ENCODE measurements at places on chromosomes 2 and 18. TPM values are rescaled to one million over a fixed set of nuclear protein-coding genes. Genes with fewer than 3 reads are reported as not detected.

The RBKS gene
- 2.2 TPM for total RNA-seq

DNA sequence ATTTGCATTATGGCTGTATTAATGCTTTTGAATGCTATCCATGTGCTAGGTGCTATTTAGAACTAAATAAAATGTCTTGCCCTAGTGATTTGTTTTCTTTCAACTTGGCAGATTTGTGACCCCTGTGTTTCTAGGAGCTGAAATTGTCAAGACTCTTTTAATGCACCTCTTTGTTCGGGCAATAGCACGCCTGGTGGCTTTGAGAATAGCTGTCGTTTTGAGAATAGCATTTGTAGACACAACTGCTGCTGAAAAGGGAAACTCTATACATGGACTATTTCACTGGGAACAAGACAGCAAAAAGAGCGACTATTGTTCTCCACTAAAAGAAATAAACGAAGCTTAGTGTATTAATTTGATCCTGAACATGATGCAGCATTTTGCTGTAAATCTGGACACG lies 352.1 kb upstream of the ZNF521 start:
- no peak for DNase-seq

DNA sequence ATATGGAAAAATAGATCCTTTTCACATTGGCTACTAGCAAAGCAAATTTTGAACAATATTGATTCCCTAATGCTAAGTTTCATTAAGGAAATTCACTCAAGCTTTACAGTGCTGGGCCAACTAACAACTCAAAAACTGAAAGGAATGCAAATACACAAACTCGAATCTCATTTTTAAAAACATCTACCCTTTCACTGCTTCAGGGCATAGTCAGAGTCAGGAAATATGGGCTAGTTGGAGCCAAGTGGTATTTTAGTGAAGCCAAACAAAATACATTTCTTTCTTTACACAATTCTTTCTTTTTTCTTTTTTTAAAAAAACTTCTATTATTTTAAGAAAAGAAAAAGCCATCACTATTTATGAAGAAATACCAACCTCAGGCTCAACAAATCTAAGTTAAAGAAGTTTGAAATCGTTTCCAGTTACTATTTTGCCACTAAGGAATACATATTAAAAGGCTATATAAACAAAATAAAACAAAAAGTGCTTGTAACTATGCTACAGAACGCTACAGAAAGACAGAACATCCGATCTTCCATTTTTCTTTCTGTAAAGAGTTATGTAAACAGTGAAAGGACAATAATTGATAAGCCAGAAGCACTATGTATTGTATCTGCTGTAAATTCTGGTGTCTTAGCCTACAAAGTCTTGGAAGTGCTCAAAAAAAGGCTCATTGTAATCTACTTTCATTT lies 113.6 kb upstream of the STK17B start:
- no peak for DNase-seq

The PSMA8 gene
- 0.60 TPM for total RNA-seq

DNA sequence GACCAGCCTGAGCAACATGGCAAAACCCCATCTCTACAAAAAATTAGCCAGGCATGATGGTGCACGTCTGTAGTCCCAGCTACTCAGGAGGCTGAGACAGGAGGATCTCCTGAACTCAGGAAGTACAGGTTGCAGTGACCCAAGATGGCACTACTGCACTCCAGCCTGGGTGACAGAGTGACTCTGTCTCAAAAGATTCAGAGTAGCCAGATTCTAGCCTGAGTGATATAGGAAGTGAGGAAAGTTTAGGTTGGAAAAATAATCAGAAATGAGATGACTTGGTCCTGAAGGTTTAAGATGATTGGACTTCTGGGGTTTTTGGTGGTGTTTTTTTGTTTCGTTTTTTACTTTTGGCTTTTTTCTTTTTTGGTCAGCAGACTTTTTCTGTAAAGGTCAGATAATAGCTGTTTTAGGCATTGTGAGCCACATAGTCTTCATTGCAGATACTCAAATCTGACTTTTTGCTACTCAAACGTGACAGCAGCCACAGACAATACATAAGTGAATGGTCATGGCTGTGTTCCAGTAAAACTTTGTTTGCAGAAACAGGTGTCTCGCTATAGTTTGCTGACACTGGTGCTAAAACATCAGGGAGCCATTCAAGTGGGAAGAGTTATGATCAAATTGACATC lies 104.1 kb upstream of the UBXN4 start:
- DNase-seq: no peak

DNA sequence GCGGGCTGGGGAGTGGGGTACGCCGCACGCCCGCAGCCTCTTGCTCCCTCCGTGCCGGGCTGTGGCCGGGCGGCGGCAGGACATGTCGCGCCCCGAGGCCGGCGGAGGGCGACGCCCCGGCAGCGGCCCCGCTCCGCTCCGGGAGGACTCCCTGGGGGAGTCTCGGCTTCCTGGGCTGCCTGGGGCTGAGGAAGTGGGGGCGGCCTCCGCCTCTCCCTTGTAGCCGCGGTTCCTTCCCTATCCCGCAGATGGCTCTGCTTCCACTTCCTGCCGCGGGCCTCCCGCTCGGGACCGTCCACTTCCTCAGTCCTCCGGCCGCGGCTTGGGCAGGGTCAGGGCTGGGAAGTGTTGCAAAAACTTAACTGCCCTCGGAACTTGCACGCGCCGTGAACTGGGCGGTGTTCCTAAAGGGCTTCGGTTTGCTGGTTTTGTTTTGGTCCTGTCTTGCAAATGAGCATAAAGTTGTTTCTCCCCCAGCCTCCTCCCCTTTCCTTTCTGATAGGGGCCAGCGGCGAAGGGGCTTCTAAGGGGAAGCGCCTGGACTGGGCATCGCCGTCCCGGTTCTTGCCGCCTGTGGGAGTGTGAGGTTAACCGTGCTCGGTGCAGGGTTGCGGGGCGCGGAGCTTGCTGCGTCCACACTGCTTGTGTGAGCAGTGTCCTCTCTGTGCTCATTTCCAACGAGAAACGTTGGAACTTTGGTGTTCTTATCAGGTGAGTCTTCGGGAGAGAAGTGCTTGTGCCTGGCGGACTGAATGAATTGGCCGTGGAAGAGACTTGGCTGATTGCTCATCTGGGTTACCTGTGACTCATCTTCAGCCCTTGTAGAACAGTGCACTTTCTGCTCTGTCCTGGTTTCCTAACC lies 600 bp downstream of the RALB start:
- DNase-seq: peak; percentile 55

The SLC23A3 gene
- total RNA-seq: 2.3 TPM

DNA sequence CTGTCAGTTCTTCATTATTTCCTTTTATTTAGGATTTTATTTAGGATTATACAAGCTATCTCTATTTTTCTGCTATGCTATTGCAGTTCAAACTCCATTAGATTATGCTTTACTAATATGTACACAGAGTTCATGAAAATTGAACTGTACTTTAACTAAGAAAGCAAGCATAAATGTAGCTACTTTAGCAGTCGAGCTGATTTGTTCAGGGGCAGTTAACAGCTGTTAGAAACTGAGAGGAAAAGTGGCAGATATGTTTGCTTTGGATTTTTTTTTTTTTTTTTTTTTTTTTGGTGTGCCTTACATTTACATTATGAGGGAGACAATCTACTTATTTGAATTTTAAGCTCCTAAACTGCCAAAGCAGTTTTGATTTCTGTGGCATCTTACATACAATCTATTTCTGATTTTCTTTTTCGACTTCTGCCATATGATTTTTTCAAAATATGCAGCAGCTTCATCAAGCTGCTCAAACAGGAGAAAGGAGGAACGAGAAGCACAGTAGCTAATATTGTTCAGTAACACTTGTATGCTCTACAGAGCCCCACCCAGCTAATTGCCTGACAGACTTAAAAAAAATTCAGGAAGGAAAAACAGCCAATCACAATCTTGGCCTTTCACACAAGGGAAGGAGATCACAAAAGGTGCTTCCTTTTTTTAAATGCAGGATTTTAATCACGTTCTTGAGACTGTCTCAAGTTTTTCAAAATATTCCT lies 233.4 kb upstream of the SIX3 start:
- no peak for DNase-seq

DNA sequence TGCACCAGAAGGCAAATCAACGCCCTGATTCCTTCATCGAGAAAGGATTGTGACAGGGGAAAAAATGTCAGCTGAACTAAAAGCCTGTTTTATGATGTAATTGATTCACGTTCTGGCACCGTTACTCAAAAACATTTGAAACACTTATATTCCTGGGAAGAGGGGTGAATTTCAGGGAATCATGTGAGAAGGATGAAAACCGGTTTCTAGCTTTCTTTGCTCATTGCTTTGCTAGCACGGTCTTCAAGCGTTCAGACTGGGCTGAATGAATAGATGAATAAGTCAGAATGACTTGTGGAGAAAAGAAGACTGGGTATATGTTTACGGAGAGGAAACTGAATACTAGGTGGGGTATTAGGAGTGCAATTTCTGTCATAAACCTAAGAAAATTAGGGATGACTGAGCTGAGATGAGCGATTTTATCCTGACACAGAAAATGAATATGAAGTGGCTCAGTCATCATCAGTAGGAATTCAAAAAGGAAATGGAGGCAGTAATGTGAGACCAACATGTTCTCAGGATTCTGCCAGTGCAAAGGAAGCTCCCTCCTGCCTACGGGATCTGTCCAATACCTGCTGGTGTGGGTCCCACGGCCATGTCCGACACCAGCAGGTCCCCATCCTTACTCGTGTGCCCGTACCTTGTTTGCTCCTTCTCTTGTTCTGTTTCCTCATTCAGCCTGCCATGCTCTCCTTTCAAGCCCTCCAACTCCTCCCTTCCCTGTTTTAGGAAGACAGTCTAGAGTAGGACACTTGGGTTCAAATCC lies 124.7 kb upstream of the ARL5A start:
- DNase-seq: no peak

DNA sequence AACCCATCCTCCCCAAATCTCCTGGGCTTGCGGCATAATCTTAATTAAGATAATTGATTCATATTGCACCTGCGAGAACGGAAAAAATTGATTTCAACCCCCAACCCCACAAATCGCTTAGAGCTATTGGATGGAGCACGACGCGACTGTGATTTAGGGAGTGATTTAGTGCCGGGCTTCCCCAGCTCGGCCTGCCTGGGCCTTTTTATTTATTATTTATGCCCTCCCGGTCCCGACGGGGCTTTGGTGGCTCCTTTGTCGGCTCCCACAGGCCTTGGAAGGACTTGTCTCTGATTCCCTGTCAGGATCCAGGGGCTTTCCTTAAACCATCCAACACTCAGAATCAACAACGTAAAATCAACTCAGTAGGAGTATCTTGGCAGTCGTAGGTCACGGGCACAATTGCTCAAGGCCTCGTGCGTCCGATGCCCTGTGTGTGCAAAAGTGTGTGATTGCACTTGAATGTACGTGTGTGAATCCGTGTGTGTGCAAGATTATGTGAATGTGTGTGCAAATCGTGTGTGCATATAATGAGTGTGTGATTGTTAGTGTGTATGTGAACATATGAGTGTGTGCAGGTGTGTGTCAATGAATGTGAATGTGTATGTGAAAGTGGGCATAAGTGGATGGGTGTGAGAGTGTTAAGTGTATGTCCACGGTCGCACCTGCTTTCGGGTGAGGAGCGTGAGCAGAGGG lies 4.3 kb upstream of the NEUROD1 start:
- DNase-seq: no peak

The REG1B gene
- total RNA-seq: not detected

The SLC5A7 gene
- total RNA-seq: not detected

GRCh38 chr18:42326752-42327151 lies 371.7 kb downstream of the PIK3C3 start:
- no peak for DNase-seq

The ANKRD36C gene
- total RNA-seq: 67.6 TPM

The RBFA gene
- total RNA-seq: 16.8 TPM

GRCh38 chr2:15728245-15728938 lies 136.7 kb downstream of the DDX1 start:
- DNase-seq: no peak

DNA sequence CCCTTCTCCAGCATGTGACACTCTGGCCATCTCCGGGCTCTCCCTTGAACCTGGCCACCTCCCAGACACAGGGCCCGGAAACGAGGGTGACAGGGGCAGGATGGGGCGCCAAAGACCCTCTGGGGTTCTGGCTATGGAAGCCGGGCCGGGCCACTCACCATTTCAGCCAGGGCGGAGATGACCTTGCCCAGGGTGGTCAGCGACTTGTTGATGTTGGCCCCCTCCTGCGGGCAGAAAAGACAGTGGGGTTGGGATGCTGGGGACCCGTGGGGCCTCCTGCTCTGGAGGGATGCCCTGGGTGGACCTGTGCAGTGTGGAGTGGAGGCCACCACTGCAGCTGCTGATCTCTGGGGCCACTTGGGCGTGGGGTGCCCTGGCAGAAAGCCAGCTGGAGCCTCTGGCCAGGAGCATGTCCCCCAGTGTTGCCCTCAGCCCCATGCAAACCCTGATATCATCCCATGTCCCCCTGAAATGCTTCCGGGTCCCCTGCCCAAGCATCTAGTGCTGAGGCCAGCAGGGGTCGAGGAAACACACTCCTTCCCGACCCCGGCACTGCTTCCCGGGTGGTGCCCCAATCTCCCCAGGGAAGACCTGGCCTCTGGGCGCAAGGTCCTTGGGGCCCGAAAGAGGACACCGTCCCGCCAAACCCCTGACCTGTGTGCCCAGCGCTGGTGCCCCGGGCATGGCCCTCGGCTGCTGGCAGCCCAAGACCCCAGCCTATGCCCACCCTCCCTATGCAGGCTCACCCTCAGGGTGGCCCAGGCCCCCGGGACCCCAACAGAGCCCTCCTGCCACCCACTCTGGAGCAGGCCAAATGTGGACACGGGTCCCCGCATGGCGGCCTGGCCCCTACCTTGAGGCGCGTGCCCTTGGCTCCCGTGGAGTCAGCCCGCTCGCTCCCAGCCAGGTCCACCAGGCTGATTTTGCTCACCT lies 36.9 kb downstream of the KIF1A start:
- DNase-seq: no peak
